Activated T-helper 17 cell treated with anti-CD3 and anti-CD28 coated beads, Interleukin-2, amount 50 U/mL, for 72 hours (primary cell): ENCODE measurements at places on chromosomes 7 and 10.

GRCh38 chr7:100825215-100825671, 2.1 kb downstream of the EPHB4 start:
- ATAC-seq: no peak

GRCh38 chr10:107244122-107244521, 79.6 kb upstream of the SORCS1 start:
- ATAC-seq: no peak

DNA sequence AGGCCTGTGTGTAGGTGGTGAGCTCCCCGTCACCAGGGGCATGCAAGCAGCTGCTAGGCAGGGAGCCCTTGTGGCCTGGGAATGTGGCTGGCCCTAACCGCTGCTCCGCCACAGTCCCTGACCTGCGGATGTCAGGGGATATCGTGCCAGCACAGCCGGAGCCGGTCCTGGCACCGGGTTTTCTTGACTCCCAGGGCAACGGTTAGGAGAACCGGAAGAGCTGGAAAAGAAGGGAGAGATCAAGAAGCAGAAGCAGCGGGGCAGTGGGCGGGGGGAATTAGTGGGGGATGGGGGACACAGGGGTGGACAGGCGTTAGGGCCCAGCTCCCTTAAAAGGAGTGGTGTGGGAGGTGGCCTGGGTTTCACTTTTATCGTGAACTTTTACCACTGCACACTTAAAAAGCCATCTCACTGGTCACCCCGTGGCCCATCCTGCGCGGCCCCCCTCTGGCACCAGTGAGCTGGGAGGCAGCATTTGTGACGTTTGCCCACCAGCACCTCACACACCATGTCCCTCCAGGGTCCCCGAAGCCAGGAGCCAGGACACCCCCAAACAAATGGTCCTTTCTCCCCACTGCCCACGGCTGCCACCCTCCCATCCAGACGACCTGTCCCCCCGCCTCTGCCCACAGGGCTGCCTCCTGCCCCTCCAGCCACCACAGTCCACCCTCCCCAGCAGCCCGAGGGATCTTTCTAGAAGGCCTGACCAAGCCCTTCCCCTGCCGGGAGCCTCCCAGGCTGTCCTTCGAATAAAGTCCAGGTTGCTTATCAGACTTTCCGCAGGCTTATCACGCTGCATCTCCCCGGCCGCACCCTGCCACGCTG, 1.8 kb upstream of the MICALL2 start:
- ATAC-seq: no peak

DNA sequence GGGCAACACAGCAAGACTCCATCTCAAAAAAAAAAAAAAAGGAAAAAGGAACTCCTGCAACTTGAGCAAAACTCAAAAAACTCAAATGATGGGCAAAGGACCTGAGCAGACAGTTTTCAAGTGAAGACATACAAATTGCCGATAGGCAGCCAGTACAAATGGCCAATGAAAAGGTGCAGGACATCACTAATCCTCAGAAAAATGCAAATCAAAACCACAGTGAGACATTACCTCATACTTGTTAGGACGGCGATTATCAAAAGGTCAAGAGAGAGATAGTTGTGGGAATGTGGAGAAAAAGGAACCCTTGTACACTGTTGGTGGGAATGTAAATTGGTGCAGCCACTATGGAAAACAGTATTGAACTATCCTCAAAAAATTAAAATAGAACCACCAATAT, 16.8 kb downstream of the SVOPL start:
- ATAC-seq: no peak

DNA sequence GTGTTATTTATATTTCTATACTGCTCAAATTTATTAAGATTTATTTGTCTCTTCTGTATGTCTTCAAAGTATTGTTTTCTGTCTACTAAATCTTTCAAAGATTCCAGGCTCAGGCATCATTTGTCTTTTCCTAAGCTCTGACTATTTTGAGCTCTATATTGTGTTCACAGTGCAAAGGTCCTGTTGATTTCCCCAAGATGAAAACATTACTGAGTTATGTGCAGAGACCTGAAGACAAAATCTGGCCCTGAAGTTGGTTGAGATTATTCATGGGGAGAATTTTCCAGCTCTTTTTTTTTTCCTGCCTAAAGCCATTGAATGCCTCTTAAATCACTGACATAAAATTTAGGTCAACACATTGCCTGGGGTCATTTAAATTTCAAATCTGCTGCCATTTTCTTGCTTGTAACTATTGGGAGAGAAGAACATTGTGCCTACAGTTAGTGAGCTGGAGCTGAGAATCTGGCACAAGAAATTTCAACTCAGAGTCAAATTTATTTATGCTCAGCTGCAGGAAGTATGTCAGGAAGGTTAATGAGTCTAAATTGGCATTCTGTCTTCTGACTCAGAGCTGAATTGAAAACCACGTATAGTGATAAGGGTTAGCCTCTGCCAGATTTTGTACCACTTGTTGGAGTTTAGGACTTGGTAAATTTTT, 31.6 kb downstream of the CSTF2T start:
- ATAC-seq: no peak

GRCh38 chr7:98203261-98203963, 7.8 kb upstream of the BHLHA15 start:
- no peak for ATAC-seq

DNA sequence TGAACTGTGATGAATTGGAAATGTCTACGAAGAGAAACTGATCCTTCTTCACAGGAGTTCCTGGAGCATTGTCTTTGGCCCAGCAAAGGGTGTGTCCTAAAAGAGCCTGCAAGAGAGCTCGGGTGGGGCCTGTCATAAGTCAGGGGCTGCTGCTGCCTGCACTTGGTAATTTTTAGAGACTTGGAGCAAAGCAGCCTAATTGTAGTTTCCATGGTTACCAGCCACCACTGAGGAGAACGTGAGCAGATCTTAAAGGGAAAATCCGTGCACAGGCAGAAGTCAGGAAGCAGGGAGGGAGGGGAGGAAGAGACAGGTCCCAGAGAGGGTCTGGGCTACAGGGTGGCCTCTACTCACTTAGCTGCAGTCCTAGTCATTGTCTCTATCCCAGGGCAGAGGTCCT, 463.6 kb downstream of the PLXNA4 start:
- no peak for ATAC-seq

DNA sequence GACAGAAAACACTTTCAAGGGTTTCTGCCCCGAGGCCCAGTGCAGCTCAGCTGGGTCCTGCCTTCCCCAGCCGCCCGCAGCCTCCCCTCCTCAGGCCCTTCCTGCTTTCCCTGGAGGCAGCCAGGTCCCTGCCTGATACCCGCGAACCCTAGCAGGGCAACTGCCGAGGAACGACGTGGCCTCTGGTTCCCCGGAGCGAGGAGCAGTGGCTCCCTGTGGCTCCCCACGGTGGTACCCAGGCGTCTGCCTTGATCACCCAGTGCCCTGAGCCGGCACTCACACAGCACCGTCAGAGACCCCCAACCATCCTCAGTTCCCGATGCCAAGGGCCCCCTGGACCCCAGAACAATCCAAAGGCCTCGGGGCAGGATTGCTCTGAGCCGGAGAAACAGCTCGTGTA, 58.3 kb downstream of the CFAP46 start:
- no peak for ATAC-seq

DNA sequence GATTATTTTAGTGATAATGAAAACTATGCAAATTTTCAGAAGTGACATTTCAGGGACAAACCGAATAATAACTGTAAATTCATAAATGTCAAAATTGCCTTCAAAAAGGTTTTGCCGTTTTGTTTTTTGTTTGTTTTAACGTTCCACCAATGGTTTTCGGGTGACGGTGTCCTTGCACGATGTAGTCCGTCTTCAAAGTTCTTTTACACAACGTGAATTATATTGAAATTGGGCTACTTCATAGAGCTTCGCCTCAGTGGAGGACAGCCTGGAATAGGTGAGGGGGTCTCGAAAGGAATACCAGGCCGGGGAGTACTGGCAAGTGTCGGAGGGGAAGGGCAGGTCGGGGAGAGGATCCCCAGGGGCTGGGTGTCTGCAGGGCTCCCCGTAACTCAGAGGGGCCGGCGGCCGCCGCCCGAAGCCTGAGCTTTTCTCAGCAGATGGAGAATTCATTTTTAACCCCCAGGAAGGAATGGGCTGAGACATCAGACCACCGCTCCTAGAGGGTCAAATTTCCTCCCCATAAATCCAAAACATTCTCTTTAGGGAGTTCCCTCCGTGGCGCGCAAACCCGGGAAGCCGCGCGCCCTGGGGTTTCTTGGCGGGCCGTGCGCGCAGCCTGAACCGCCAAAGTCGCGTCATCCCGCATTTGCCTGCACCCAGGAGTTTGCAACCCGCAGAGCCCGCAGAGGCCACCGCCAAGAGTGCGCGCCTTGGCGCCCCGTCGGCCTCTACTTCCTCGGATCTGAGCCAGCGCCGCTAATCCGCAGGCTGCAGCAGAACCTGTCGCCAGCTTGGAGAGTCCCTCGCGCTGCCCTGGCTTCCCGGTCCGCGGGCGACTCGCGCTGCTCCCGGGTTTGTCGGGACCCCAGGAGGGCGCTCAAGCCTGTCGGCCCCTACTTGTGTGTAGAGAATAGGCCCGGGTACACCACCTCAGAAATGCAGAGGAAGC, 17.3 kb upstream of the EVX1 start:
- no peak for ATAC-seq

DNA sequence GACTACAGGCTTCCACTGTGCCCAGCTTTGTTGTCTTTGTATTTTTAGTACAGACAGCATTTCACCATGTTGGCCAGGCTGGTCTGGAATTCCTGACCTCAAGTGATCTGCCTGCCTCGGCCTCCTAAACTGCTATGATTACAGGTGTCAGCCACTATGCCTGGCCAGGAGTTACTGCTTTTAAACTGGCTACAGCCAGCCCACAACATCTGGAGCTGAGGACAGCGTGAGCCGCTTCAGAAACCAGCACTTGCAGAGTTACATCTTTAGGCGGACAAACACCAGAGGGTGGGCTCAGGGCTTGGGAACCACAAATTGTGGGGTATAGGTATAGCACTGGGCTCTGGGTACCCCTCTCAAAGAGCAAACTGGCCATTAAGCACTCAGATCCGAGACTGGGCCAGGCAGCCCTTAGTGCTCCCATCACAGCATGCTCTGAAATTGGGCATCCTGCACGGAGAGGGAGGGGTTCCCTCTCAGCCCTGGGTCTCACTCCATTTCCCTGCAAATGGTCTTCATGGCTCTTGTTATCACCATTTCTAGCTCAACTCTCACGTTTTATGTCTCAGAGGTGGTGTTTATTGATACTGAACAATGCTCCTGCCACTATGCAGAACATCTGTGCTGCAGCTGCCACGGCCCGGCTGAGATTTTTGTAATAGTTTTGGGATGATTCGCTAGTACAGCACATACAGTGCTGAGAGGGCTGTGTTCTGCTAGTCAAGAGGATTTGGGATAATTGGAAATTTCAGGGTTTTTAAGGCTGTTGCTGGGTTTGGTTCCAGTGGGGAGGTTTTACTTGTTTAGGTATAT, 146.4 kb upstream of the LYZL2 start:
- ATAC-seq: no peak

DNA sequence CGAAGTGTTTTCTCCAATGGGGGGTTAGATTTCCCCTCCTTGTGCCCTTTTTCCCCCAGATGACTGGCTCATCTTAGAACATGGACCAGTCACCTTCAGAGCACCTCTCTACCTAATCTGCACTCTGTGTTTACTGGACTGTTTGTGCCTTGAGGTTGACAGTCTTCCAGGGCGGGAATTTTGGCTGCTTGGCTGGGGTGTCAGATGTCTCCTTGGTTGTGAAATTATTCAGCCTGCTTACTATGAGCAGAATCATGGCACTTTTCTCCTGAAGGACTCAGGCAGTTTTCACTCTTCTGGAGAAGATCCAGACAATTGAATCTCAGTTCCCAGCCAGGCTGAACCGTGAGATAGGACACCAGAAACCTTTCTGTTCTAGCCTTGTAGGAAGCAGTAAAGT, 60.3 kb upstream of the NFKB2 start:
- no peak for ATAC-seq
